ENCODE measurements at places on chromosomes 11 and 22.
A peak's percentile ranks its signal among the peaks of the same experiment; 100 is the strongest.

- DNase-seq, result no peak
Measured at GRCh38 chr11:63146581-63146980, 2.6 kb upstream of the SLC22A24 start.

GRCh38 chr11:132874638-132875037, 657.7 kb downstream of the OPCML start:
- no peak for DNase-seq

GRCh38 chr22:25759825-25760231, 17.8 kb downstream of the MYO18B start:
- no peak for DNase-seq

DNA sequence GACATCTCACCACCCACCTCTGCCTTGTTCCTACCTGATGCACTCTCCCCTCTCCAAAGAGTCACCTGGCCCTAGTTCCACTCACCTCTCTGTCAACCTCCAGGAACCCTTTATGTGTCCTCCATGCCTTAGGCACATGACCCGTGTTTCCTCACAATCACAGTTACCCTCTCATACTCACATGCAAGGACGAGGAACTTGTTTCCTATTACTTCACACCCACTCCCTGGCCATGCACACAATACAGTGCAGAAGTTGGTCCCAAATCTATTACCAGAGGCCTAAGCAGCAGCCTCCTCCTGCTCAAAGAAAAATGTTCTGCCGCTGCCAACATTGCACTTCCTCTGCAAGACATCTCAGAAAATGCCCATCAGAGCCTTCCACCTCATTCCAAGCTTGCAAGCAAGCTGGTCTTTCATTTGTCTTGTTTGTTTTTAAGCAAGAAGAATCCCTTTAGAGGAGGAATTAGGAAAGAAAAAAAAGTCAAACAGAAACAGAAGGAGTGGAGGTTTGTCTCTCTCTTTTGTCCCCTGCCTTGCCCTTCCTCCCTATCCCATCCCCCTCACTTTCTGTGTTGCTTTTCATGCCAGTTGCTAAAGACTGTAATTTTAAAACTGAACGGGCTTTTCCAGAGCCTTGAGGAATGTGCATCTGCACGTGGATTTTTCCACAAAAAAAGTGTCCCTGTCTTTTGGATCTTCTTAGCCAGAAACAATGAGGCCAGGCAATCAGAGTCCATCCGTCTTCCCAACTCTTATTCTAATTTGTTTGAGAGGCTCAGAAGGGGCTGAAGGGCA, 63.4 kb downstream of the KCNJ1 start:
- no peak for DNase-seq

- no peak for DNase-seq
Measured at GRCh38 chr11:72338741-72339140, 94.8 kb upstream of the PHOX2A start.

GRCh38 chr11:75024764-75025211, 36.1 kb downstream of the NEU3 start:
- DNase-seq, result no peak

DNA sequence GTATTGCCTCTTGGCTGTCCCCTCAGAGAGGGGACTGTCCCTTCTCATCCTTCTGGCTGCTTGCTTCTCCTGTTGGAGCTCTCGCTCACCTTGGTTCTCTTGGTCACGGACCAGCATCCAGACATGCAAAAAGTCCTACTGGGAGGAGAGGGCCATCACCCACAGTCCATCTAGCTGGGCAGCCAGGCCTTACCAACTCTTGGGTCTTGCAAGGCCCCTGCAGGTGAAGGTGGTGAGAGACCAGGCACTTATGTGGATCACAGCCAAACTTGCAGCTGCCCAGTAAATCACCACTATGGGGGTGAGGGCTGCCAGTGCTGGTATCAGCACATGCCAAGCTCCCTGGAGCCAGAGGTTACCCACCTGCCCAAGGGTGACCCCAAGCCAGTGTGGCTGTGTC, 36.3 kb downstream of the KCNQ1OT1 start:
- no peak for DNase-seq

GRCh38 chr11:61194981-61195695, 8.2 kb upstream of the PGA3 start:
- no peak for DNase-seq

GRCh38 chr22:47218671-47219070, 456.2 kb downstream of the TBC1D22A start:
- no peak for DNase-seq

GRCh38 chr11:69155302-69156234, at the start of gene SMIM38:
Gene SMIM38, plus strand, starts transcription at chr11:69155935. Its CDS starts 1,912 bp downstream, at chr11:69157847.
- DNase-seq, result no peak

DNA sequence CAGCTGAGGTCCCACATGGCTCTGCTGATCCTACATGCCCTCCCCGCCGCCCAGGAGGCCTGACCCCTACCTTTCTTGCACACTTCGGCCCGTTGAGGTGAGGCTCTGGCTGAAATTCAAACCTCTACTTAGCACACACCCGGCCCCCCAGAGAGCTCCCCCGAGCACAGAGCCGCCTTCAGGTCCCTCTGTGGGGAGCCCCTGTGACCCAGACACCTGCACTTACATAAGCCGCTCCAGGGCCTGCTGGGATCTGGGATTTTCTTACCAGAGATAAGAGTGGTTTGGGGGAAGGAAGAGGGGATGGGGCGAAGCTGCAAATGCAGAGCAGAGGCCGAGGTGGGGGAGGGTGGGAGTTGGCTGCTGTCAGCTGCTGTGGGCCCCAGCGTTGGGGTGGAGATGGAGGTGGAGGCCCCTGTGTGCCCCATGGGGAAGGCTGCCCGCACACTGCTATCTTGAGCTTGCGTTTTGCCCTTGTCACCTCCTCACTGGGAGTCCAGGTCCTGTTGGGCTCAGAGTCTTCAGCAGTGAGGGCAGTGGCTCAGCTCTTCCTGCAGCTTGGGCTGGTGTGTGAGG, 30.6 kb downstream of the CAPN1 start:
- no peak for DNase-seq

- no peak for DNase-seq
Measured at GRCh38 chr11:120086651-120087050, 51.3 kb downstream of the TRIM29 start.

DNA sequence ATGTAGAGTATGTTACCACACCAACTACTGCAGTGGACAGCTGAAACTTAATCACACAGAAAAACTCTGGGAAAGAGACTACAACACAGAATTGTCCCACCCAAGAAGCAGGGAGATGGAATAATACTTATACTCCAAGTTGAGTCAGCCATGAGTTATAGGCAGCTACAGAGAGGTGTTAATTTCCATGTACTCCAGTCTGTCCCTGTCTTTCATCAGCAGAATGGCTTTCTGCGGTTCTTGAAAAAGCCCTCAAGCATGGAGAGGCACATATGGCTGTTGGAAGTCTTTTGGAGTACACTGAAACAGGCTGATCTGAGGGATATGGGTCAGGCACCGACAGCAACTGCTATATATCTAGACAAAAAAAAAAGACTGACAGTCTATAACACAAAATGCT, 219.5 kb downstream of the DLG2 start:
- peak; percentile 60 for DNase-seq

GRCh38 chr11:57360991-57361390, 20.0 kb downstream of the PRG3 start:
- no peak for DNase-seq

GRCh38 chr11:74008373-74009229, at the start of gene UCP3:
Gene UCP3, minus strand, starts transcription at chr11:74009085. Its CDS starts 2,043 bp downstream, at chr11:74007042.
- peak; percentile 10 for DNase-seq

DNA sequence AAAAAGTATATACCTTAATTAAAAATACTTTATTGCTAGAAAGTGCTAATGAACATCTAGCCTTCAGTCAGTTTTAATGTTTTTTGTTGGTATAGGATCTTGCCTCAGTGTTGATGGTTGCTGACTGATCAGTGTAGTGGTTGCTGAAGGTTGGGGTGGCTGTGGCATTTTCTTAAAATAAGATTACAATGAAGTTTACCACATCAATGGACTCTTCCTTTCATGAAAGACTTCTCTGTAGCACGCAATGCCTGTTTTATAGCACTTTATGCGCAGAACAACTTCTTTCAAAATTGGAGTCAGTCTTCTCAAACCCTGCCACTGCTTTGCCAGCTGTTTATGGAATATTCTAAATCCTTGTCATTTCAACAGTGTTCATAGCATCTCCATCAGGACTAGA, 50.6 kb downstream of the LDLRAD3 start:
- no peak for DNase-seq

DNA sequence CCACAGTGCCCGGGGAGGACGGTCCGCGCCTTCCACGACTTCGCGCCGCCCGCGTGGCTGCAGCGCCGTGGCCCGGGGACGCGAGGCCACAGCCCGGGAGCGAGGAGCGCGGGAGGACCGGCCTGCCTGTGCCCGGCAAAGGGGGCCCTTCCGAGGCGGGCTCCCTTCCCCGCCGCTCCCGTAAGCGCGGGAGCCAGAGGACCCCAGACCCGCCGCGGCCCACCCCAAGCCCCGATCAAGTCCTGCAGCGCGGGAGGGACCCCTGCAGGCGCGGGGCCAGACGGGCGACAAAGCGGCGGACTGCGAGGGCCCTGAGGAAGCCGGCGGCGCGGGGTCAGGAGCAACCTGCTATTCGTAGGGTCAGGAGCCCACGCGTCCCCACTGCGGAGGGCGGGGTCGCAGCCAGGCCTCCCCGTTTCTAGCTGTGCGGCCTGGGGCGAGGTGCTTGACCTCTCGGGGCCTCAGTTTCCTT, 110.3 kb downstream of the WNT7B start:
- no peak for DNase-seq

DNA sequence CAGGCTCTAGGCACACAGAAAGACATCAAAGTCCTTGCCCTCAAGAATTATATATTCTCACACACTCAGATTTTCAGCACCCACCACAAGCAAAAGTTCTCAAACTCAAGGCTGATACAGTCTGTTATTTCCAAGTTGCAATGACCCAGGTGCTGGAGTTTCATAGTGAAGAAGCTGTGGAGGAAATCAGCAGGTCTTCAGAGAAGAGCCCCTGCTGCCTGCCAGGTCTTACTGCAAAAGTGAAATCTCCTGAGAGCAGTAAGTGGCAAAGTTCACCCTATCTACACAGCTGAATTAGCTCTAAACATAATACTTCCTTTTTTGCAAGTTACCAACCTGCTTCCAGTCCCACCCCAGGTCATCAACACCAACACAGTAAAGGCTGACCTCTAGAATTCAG, 64.6 kb downstream of the RPL27A start:
- DNase-seq, result no peak

DNA sequence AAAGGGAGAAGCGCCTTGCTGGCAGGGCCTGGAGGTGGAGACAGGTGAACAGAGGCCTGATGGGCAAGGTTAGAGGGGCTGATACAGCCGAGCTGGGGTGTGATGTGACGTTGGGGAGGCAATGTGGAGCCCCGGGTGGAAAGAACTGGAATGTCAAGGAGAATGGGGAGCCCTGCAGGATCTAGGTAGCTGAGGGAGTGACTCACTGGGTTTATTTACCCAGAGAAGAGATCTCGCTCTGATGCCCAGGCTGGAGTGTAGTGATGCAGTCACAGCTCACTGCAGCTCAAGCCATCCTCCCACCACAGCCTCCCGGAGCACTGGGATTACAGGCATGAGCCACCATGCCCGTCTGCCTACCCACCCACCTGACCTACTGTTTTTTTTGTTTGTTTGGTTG, 1.9 kb upstream of the CYB5R3 start:
- DNase-seq, result no peak

GRCh38 chr11:45144126-45145082, 2.0 kb upstream of the PRDM11 start:
- DNase-seq, result no peak

GRCh38 chr11:882596-882995, 28.0 kb downstream of the CHID1 start:
- DNase-seq, result no peak

- DNase-seq, result no peak
Measured at GRCh38 chr11:11400635-11401232, 47.7 kb upstream of the CSNK2A3 start.

DNA sequence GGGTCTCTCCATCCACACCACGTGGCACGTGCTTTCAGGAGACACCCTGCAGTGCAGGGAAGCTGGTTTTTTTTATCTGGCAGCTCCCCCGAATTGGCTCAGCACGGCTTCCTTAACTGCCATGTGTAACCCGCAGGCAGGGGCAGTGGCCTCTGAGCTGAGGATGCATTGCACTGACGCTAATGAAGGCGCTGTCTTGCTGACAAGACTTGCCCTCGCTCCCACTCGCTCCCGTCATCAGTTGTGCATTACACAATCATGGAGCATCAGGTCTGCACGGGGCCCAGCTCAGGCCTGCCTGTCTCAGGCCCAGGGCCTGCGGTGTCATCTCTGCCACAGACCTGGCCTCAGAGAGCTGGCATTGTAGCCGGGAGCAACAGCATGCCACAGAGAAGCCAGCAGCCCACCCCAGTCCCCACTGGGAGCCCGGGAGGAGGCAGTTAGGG, 95.9 kb downstream of the ARHGAP8 start:
- DNase-seq, result no peak

DNA sequence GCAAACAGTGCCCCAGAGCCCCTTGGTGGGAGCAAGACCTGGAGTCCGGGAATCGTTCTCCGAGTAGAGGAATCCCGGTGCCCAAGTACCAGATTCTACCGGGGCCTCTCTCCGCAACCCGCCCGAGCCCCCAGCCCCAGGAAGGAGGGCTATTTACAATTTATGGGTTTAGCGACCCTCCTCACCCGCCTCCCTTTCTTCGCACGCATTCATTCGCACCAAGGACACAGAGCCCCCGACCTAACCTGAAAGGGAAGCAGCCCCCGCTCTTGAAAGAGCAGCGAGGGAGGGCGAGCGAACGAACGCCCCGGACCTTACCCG, 628 bp downstream of the LRP4 start:
- no peak for DNase-seq

- no peak for DNase-seq
Measured at GRCh38 chr22:23408321-23408720, 171.8 kb downstream of the IGLL1 start.

DNA sequence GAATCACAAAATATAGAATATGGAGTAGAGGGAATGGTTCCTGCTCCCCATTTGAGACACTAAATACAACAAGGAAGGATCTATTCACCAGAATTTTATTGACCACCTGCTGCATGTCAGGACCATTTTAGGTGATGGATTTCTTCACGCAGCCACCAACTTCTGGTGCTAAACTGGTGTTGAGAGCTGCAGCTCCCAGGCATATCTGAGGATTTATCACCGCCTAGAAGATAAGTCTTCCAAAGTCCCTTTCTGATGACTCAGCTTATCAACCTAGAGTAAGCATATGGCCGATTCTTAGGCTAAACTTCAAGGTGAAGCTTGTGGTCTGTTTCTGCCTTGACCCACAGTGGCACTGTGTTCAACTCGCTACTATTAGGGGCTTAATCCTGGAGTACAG, 6.7 kb downstream of the DDI1 start:
- DNase-seq, result no peak

- no peak for DNase-seq
Measured at GRCh38 chr11:9575260-9576240, 2.1 kb downstream of the WEE1 start.
